ENCODE measurements at places on chromosomes 3 and 15. TPM values are rescaled to one million over a fixed set of nuclear protein-coding genes. Genes with fewer than 3 reads are reported as not detected.

- H3K27me3 ChIP-seq, result no peaks in the 10 kb centered on the region
- peaks cover 27% of the 10 kb centered on the region for H3K4me1 ChIP-seq
- DNase-seq, result no peak
- H3K4me3 ChIP-seq, result no peak overlapping the region
- peaks cover 20% of the 10 kb centered on the region for H3K36me3 ChIP-seq
These were observed 2.0 kb downstream of the NGLY1 start for GRCh38 chr3:25781145-25781757.

GRCh38 chr15:88608607-88609181, 12.4 kb upstream of the AEN start:
- no peaks in the 10 kb centered on the region for H3K36me3 ChIP-seq
- no peaks in the 10 kb centered on the region for H3K4me1 ChIP-seq
- peaks cover 39% of the 10 kb centered on the region for H3K27me3 ChIP-seq
- H3K27ac ChIP-seq, result no peak overlapping the region
- no peak for DNase-seq

DNA sequence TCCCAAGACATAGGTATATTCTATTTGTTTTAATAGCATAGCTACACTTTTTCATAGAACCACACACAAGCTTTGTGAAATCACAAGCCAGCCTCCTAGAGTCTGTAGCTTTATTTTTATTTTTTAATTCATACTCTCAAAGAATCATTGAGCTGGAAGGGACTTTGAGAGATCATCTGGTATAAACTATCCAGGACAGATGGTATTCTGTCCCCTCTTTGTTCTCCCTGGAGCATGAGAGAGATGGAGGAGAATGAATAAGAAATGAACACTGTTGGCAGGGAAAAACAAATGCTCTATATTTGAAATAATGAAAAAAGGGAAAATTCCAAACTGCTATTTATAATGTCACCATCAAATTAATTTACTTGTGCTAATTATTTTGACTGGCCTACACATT, 338.7 kb upstream of the IL12A start:
- no peaks in the 10 kb centered on the region for H3K4me1 ChIP-seq
- no peaks in the 10 kb centered on the region for H3K27me3 ChIP-seq
- no peak for DNase-seq
- no peaks in the 10 kb centered on the region for H3K36me3 ChIP-seq

The WHAMM gene
- 13.1 TPM for total RNA-seq

- no peaks in the 10 kb centered on the region for H3K27me3 ChIP-seq
- H3K4me1 ChIP-seq, result no peaks in the 10 kb centered on the region
- no peak overlapping the region for H3K27ac ChIP-seq
- H3K4me3 ChIP-seq, result no peak overlapping the region
These were observed 479.9 kb downstream of the CNTN4 start for GRCh38 chr3:2578560-2578959.

The TOP2B gene
- total RNA-seq, result 83.4 TPM

GRCh38 chr15:63156755-63157117, 541 bp downstream of the RPS27L start:
- peak overlapping the region; percentile 97 for H3K27ac ChIP-seq
- no peaks in the 10 kb centered on the region for H3K27me3 ChIP-seq
- H3K4me1 ChIP-seq, result peaks cover 16% of the 10 kb centered on the region
- peaks cover 39% of the 10 kb centered on the region for H3K36me3 ChIP-seq

DNA sequence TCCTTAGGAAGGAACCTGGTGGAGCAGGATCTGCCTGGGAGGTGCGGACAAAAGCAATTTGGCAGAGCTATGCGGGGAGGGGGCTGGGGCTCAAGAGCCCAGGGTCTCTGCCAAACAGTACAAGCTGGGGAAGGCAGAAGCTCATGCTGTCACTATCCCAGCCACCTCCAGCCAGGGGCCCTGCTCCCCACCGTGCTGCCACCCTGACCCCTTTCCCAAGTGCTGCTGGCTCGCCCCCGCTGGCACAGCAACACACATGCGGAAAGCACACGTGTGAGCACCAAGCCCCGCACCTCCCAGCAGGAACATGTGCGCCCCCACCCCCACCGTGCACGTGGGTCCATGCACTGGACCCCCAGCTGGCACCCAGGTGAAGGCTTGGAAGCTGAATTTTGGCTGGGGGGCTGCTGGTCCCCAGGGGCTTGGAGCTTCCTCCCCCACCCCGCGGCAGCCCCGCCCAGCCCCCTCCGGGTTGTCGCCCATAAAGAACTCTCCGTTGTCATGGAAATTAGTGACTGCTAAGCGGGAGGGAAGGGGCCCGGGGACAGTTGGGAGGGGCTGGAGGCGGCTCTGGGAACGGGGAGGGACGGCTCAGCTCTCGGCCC, 742 bp downstream of the CAMKV start:
- H3K4me1 ChIP-seq, result peaks cover 8% of the 10 kb centered on the region
- no peaks in the 10 kb centered on the region for H3K36me3 ChIP-seq
- DNase-seq, result no peak
- H3K4me3 ChIP-seq, result peak overlapping the region; percentile 31

All from upper lobe of right lung (tissue), 1 donor.